ACHN (cell line): ENCODE measurements at places on chromosomes 11 and 22.

DNA sequence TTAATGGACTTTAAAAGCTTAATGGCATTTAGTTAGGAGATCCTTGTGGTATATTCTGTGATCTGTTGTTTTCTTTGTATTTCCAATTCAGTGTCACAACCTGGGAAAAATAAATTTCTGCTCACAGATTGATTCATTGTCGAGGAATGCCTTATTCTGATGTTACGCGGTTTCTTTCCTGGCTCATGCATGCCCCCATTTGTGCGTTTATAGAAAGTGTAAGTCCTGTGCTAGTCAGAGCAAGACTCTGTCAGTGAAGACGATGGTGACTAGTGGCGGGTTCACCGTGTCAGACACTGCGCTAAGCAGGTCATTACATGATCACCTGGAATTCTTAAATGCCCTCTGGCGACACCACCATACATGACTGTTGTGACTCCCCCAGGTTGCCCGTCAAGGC is 169.4 kb downstream of the TBC1D22A start:
- peak; percentile 72 for DNase-seq

DNA sequence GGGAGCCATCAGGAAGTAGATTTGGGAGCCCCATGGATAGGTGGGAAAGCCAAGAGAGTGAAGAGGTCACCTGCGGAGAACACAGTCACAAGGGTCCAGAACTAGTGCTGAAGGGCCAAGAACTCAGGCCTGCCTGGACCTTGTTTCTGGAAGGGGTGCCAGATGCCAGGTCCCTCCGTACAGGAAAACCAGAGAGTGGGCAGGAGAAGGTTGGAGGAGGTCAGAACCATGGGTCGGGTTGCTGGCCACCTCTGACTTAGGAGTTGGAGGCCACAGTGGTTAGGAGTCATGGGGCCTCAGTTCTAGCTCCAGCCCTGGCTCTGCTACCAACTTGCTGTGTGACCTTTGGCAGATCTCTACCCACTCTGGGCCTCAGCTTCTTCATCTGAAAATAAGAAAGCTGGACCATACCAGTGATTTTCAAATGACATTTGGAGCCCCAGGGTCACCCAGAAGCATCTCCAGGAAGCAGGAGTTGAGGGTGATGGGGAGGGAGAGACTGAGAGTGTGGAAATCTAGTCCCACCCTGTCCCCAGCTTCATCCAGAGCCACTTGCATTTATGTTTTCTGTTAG is 20.8 kb upstream of the TUB start:
- DNase-seq, result no peak

- no peak for DNase-seq
Observed at GRCh38 chr11:1195682-1196515, 27.0 kb upstream of the MUC5B start.

- no peak for DNase-seq
Observed at GRCh38 chr22:30861688-30862552, 106.7 kb downstream of the MORC2 start.

DNA sequence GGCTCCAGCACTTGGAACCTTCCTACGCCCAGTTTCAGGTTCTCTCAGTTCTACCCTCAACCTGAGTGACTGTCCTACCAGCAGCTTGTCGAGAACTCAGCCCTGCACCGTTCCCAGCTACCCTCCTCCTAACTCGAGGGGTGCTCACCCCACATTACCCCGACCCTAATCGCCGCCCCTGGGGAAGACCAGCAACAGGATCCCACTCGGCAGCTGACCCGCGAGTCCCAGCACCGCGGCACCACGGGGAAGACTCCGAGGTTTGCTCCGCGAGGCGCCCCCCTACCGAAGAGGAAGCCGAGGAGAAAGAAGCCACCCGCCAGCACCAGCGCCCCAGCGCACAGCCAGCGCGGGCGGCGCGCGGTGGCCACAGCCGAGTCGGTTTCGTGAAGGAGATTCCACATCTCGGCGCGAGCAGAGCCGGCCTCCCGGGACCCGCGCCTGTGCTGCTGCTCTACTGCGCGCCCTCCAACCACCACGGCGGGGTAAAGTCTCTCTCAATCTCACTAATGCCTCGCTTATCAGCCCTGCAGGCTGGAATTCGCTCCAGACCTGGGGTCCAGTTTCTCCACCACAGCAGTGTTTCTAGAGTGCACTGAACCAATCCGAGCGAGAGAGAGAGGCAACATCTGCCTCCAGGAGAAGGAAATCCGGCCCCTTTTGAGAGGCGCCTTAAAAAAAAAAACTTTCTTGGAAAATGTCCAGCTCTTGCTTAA is at the start of gene FOLH1:
FOLH1 (minus strand) TSS at position 597 of the 716 bp plus-strand sequence; CDS start at position 404, 193 bp downstream.
- DNase-seq, result no peak

DNA sequence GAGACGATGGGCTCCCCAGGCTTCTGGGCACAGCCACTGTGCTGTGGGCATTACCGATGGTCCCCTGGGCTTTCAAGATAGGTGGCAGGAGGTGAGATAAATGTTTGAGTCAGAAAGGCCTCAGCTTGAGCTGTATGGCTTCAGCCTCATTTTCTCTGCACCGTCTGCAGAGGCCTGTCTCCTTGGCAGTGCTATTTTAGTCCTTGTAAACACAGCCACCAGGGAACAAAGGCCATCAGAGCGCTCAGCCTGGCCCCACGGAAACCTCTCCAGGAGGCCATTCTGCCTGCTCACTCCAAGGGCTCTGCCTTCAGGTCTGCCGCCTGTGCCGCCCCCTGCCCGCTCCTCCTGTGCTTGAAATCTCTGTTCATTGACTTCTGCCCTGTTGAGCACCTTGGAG is 1424.9 kb downstream of the TBC1D22A start:
- DNase-seq, result no peak
